Caco-2 (cell line): ENCODE measurements at places on chromosomes 11 and 22.

- DNase-seq = peak; percentile 58
These were observed 1.6 kb downstream of the SPTBN2 start for GRCh38 chr11:66727282-66728037.

- no peak for DNase-seq
These were observed 135.7 kb upstream of the NAV2 start for GRCh38 chr11:19576903-19577302.

GRCh38 chr11:118226296-118226695, 1.5 kb upstream of the JAML start:
- DNase-seq = no peak

DNA sequence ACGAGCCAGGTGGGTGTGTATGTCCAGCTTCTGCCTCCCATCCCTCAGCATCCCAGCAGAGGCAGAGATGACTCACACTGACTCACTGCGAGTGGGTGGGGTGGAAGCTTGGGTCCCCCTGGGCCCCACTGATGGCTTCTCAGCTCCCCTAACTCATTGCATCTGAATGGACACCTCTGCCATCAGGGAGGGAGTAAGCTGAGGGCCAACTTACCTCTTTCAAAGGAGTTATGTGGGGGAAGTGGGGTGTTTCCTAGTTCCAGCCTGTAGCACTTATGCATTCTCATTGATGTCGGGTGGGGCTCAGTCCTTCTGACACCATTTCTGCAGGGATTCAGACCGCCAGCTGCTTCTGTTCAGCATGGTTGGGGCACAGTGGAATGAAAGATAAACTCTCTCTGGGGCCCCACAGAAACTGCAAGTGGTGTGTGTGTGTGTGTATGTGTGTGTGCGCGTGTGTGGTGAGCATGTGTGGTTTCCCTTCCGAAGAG, 1425.8 kb downstream of the TBC1D22A start:
- no peak for DNase-seq

GRCh38 chr11:15057329-15057728, 16.1 kb upstream of the CALCB start:
- DNase-seq = no peak

DNA sequence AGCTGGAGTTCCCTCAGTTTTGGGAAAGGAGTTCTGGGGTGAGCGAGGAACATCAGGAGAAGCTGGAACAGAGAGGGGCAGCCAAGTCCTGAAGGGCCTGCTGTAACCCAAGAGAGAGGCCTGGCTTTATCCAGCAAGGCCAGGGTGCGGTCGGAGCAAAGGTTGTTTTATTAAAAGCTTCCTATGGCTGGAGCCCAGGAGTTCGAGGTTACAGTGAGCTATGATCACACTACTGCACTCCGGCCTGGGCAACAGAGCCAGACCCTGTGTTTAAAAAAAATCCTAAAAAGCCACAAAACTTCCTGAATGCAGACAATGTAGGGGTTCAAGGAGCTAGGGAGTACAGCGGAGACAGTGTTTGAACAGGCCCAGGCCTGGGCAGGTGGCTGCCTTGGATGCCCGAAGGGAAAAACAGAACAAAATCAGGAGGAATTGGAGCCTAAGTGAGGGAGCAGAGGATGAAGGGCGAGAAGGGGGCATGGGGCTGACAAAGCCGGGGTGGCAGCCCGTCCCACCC, 22.2 kb upstream of the MALAT1 start:
- no peak for DNase-seq

DNA sequence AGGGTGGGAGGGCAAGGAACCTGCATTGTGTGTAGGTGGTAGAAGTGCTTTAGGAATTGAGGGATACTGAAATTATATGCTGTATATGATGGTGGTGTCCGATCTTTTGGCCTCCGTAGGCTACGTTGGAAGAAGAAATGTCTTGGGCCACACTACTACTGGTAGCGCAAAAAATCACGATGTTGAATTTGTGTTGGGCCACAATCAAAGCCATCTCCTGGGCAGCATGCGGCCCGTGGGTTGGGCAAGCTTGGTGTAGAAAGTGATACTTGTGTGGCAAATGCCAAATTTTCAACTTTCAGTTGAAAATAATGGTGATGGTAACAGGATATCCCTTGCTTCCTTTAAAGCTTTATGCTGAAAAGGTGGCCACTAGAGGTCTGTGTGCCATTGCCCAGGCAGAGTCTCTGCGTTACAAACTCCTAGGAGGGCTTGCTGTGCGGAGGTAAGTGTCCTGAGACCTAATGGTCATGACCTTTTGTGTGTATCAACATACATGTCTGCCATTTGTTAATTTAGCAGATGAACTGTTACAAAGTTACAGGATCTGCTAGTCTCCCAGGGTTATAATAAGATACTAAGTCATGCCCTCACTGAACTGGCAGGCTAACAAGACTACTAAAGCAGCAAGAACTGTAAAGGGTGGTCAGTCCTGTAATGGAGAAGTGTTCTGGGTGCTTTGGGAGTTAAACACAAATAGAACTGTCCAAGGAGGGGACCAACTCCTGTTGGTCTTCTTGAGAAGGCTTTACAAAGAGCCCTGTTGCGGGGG, 2.9 kb downstream of the RPS3 start:
- DNase-seq = no peak

DNA sequence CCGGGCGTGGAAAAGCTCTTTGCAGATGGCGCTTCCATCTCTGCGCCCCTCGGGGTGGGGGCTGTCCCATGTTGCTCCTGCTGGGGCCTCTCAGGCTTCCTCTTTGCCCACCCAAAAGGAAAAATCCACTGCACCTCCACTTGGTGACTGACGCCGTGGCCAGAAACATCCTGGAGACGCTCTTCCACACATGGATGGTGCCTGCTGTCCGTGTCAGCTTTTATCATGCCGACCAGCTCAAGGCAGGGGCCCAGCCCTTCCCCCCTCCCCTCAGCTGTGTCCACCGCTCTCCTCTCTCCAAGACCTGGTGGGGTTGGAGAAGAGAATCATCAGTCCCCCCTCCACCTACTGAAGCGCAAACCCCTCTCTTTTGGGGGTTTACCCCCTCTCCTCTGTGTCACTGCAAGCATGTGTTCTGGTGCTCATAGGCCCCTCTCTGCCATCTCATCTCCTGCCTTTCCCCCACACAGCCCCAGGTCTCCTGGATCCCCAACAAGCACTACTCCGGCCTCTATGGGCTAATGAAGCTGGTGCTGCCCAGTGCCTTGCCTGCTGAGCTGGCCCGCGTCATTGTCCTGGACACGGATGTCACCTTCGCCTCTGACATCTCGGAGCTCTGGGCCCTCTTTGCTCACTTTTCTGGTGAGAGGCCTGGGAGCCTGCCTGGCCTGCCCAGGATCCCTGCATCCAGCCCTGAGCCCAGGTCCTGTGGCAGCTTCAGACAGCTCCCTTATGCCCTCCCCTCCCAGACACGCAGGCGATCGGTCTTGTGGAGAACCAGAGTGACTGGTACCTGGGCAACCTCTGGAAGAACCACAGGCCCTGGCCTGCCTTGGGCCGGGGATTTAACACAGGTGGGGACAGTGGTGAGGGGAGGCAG, 1.8 kb downstream of the LARGE2 start:
- peak; percentile 32 for DNase-seq

DNA sequence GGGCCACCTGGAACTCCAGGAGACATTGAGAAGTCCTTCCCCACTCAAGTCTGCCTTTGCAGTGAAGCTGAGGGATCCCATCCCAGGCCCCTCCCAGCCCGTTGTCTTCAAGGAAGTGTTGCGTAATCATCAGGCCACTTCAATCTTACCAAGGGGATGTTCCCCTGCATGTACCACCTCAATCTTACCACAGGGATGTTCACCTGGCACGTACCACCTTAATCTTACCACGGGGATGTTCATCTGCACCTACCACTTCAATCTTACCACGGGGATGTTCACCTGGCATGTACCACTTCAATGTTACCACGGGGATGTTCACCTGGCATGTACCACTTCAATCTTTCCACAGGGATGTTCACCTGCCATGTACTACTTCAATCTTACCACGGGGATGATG, 108.0 kb upstream of the SYN3 start:
- no peak for DNase-seq

- DNase-seq = no peak
These were observed 39.1 kb upstream of the POU2AF2 start for GRCh38 chr11:111206472-111206871.

DNA sequence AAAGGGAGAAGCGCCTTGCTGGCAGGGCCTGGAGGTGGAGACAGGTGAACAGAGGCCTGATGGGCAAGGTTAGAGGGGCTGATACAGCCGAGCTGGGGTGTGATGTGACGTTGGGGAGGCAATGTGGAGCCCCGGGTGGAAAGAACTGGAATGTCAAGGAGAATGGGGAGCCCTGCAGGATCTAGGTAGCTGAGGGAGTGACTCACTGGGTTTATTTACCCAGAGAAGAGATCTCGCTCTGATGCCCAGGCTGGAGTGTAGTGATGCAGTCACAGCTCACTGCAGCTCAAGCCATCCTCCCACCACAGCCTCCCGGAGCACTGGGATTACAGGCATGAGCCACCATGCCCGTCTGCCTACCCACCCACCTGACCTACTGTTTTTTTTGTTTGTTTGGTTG, 1.9 kb upstream of the CYB5R3 start:
- no peak for DNase-seq

DNA sequence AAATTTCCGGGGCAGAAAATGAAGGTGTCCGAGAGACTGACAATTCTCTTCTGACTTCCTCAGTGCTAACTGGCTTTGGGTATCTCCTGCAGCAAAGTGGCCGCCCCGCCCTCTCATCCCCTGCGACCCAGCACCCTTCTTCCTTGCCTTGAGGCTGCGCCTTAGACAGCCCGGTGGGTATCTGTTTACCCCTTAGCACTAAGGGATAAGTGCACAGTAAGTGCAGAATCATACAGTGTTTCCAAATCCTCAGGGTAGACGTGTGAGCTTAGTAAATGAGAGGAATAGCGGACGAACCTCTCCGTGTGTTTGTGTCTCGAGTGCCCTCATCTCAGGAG, 368 bp upstream of the CHORDC1 start:
- DNase-seq = no peak

GRCh38 chr22:32130464-32130863, 28.6 kb downstream of the C22orf42 start:
- no peak for DNase-seq

DNA sequence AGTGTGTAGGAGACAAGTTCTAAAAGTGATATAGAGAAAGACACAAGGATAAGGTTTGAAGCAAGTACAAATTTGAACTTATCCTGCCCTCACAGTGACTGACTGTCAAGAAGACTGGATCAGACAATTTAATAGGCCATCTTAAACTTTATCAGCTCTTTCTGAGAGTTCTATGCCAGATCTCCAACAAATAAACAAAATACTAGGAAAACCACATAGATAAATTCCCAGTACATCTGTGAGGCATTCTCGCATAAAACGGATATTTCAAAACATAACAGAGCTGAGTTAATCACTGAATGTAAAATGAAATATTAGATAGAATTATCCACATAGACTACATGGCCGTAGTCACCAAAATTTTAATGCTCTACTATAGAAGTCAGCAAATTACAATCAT, 120.9 kb upstream of the LUZP2 start:
- DNase-seq = no peak

DNA sequence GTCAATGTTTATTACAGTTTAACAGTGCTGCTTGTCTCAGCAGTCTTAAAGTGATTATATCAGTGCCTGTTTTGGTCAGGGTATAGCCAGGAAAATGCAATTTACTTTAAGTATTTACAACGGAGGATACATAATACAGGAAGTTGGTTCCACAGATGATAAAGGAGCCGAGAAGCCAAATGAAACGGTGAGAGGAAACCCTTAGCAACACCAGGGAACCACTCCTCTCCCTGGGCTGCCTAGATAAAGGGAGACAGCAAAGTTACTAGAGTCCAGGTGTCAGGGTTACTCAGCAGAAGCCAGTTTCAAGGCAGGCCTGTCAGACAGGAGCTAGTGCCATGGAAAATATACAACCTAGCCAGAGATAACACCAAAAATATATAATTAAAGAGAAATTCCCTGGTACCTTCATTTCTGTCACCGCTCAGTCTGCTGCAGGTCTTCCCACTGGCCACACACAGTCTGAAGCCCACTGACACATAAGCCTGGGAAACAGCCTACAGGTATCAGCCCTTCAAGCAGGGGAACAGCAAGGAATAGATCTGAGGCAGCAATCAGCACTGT, 55.5 kb downstream of the FAM76B start:
- DNase-seq = no peak

GRCh38 chr11:71127806-71128205, 124.6 kb downstream of the SHANK2 start:
- DNase-seq = no peak

DNA sequence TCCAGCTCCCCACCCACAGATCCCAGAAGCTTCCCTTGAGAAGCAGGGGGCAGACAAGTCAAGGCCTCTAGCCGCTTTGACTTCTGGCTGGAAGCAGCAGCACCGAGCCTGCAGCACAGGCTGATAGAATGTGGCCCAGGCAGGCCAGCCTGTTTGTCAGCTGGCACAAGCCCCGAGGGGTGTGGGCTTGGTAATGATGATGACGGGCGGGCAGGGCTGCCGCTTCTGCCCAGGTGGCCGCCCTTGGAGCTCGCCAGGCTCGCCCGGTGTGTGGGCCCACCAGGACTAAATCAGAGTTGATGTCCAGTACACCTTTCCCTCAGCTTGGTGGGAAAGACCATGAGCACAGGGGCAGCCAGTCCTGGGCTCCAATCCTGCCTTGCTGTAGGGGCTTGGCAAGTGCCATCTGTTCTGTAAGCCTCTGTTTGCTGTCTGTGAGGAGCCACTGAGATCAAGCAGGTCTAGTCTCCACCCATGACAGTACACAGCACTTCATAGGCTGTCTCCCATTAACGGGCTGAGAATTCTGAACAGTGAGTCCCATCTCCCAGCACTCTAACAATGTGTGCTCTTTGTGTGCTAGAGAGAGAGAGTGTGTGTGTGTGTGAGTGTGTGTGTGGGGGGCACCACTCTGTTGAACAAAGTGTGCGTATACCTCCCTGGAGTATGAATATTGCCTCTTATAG, 26.8 kb downstream of the MICAL2 start:
- DNase-seq = no peak

DNA sequence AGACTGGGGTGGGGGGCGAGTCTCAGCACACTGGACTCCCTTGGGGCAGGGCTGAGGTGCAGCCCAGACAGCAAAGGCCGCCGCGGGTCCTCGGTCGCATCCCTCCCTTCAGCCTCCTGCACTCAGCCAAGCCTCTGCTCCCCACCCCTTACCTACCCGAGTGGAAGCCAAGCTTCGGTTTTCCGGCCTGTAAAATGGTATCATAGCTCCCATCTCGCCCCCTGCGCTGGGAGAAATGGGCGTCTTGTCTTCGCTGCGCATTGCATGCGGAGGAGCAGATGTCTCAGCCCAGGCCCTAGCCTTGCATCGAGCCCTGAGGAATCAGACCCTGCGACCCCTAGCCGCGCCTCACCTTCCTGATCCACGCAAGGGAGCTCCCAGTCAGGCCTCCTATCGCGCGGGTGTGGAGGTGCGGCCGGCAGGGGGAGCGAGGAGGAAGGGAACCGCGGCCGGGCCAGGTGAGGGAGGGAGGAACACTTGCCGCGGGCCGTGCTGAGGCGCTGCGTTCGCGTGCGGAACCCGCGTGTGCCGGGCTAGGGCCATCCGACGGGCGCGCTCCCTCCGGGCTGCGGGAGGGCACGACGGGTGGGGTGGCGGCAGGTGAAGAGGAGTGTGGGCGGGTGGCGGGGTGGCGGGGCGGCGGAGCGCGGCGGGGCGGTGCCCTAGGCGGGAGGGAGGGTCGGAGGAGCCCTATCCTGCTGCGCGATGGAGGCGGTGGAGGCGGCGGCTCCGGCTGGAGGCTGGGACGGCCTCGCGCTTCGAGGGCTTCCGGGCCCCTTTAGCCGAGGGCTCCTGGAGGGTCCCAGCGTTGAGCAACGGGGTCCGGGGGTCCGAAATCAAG, 4.1 kb upstream of the TBX1 start:
- peak; percentile 76 for DNase-seq
